ENCODE measurements at places on chromosomes 5 and 9. TPM values are rescaled to one million over a fixed set of nuclear protein-coding genes. Genes with fewer than 3 reads are reported as not detected.

DNA sequence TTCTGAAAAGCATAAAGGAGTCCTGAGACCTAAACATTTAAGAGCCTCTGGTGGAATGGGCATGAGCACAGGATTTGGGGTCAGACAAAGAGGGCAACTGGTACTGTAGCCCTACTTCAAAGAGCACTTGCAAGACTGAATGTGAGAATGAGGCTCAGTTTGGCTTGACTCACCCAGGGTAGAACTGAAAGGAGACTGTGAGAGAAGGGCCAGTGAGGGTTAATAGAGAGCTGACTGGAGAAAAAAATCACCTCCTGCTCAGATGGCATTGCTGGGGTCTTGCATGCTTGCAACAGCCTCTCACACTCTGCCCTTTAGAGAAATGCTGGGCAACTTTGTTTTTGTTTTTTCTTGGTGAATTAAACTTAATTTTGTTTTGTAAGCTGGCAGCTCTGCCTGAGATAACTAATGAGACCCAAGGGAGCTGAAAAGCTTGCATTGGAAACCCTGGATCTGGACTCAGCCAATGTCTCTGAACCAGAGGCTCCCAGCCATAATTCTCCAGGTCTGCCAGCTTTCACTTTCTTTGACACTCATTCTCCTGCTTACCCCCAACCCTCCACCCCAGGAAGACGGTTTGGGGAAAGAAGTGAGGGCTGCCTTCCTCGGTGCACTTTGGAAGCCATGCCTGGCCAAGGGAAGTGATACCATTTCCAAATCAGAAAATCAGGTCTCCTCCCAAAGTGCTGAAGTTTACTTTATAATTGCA lies 161.1 kb upstream of the PANK3 start:
- peaks cover 6% of the 10 kb centered on the region for H3K4me1 ChIP-seq
- DNase-seq = no peak
- no peak overlapping the region for H3K27ac ChIP-seq
- no peak overlapping the region for H3K4me3 ChIP-seq
- H3K27me3 ChIP-seq = peaks cover 9% of the 10 kb centered on the region

- DNase-seq = no peak
- H3K4me3 ChIP-seq = no peak overlapping the region
- peaks cover 65% of the 10 kb centered on the region for H3K36me3 ChIP-seq
- no peaks in the 10 kb centered on the region for H3K27me3 ChIP-seq
- H3K27ac ChIP-seq = no peak overlapping the region
- H3K4me1 ChIP-seq = peaks cover 62% of the 10 kb centered on the region
Measured at GRCh38 chr5:109862301-109862700, 172.6 kb downstream of the MAN2A1 start.

DNA sequence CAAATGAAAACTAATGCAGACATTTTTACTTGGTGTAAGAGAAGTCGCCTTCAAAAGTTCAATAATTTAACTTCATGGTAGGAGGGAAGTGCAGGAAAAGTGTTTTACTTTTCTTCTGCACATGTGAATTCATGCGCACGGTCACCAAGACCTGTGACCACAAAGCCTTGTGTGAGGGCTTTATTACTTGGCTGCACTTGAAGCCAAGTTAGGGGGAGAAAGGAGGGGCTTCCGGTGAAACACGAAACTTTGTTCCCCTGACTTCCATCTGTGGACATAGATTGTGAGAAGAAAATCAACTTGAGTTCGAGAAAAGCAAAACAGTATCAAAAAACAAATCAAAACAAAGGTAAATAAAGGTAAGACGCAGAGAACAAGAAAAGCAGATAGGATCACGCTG lies 239.9 kb downstream of the ROR2 start:
- no peak overlapping the region for H3K4me3 ChIP-seq
- H3K27ac ChIP-seq = no peak overlapping the region
- no peaks in the 10 kb centered on the region for H3K36me3 ChIP-seq
- H3K27me3 ChIP-seq = no peaks in the 10 kb centered on the region
- no peaks in the 10 kb centered on the region for H3K4me1 ChIP-seq

Gene TMEM252
- total RNA-seq = not detected

Gene CD74
- 444 TPM for total RNA-seq

DNA sequence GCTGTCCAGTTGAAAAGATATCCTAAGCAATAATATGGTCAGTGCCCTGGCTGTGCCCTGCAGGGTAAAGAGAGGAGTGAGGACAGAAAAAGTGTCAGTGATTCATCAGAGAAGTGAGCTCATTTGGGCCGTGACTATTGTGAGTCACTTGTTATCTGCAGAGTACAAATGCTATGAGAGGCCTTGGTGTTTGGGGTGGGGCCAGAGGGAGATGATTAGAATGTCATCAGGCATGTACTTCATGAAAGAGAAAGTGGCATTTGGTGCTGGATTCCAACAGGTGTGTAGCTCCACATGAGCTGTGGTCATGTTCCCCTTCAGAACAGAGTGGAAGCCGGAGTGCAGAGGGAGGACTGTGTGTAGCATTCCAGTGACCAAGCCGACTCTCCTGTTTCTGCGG lies 174.1 kb downstream of the KDM4C start:
- no peaks in the 10 kb centered on the region for H3K36me3 ChIP-seq
- no peaks in the 10 kb centered on the region for H3K4me1 ChIP-seq
- DNase-seq = no peak
- no peaks in the 10 kb centered on the region for H3K27me3 ChIP-seq
- H3K27ac ChIP-seq = no peak overlapping the region

DNA sequence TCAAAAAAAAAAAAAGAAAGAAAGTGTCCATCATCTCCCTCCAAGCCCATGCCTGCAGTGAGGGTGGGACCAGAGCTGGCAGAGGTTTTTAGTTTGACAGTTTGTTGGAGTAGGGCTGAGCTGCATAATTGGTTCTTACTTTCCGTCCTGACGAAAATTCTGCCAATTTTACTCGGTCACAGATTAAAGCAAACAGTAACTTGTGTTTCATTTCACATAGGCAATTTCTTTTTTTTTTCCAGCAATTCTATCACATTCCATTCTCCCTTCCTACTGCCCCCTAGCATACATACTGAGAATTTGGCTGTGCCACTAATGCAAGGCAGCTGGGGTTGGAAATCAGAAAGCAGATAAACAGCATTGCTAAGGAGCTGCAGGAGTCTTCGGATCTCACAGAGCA lies 132.4 kb downstream of the FRMD3 start:
- H3K4me3 ChIP-seq = no peak overlapping the region
- no peak for DNase-seq
- H3K4me1 ChIP-seq = no peaks in the 10 kb centered on the region
- H3K27ac ChIP-seq = no peak overlapping the region
- no peaks in the 10 kb centered on the region for H3K36me3 ChIP-seq
- H3K27me3 ChIP-seq = peaks cover 3% of the 10 kb centered on the region

Data from activated T-helper 1 cell treated with anti-CD3 and anti-CD28 coated beads, Interleukin-12 subunit alpha, Interleukin-12 subunit beta, Interleukin-2, Interleukin-4 antibody, amounts not matched to agents 30 ng/mL and 10 ng/mL and 1 ng/mL, durations not matched to agents 14 hours and 24 hours and 36 hours (primary cell).